ENCODE measurements at places on chromosomes 1 and 21.

GRCh38 chr1:54380290-54380882 lies 25.8 kb downstream of the SSBP3 start:
- no peak for DNase-seq

- no peak for DNase-seq
Measured at GRCh38 chr1:203990118-203990517, 82.8 kb upstream of the SOX13 start.

GRCh38 chr1:80818211-80818610 lies 982.5 kb upstream of the ADGRL2 start:
- DNase-seq: no peak

DNA sequence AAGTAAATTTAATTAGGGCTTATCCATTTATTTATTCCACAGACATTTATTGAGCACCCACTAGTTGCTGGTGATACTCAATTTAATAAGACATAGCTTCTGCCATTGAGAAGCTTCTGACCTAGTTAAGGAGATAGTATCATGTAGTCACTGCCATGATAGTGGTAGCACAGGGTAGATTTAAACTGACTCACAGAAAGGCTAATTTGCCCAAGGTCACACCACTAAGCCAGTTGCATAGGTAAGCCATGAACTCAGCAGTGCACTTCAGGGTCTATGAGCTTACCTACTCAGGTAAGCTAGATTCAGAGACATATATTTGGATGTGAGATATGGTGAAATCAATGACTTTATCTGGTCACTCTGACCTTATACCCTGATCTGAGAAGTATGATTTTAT lies 168.4 kb downstream of the TNFSF18 start:
- no peak for DNase-seq

DNA sequence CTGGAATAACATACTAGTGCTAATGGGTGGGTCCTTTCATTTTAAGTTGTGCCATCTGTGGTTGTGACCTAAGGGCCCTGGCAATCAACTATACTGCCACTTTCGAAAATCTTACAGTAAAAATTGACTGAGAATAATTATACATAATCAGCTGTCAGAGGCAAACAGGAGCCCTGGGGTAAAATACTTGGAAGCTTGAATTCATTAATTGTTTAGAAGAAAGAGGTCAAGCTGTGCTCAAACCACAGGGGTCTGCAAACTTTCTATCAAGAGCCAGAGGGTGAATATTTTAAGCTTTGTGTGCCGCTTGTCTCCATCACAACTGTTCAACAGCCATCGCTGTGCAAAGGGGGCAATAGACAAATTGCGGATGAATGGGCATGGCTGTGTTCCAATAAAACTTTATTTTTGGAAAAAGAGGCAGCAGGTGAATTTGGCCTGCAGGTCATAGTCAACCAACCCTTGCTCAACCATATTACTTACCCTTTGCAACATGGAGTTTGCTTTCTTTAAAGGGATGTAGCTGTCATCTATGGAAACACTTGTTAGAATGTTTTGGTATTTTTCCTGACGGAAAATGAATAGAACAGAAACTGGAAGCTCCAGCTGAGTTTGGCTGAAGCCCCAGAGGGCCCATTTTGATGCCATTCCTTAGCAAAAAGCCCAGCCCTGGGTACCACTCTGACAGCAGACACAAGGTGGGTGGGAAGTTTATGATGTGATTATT lies 35.7 kb upstream of the USP1 start:
- DNase-seq: no peak

DNA sequence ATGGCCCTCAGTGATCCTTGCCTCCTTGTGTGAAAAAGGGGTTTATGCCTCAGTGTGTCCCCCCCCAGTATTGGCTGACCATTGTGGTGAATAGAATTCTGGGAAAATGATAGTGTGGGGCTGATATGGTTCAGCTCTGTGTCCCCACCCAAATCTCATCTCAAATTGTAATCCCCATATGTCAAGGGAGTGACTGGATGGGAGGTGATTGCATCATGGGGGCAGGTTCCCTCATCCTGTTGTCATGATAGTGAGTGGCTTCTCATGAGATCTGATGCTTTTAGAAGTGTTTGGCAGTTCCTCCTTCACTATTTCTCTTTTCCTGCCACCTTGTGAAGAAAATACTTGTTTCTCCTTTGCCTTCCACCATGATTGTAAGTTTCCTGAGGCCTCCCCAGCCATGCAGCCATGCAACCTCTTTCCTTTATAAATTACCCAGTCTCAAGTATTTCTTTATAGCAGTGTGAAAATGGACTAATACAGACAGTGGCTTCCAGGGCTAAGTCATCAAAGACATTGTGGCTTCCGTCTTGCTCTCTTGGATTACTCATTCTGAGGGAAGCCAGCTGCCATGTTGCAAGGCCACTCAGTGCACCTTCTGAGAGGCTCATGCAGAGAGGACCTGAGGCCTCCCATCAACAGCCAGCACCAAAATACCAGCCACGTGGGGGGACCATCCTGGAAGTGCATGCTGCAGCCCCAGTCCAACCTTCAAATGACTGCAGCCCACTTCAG lies 40.6 kb upstream of the SOD1 start:
- DNase-seq: no peak

DNA sequence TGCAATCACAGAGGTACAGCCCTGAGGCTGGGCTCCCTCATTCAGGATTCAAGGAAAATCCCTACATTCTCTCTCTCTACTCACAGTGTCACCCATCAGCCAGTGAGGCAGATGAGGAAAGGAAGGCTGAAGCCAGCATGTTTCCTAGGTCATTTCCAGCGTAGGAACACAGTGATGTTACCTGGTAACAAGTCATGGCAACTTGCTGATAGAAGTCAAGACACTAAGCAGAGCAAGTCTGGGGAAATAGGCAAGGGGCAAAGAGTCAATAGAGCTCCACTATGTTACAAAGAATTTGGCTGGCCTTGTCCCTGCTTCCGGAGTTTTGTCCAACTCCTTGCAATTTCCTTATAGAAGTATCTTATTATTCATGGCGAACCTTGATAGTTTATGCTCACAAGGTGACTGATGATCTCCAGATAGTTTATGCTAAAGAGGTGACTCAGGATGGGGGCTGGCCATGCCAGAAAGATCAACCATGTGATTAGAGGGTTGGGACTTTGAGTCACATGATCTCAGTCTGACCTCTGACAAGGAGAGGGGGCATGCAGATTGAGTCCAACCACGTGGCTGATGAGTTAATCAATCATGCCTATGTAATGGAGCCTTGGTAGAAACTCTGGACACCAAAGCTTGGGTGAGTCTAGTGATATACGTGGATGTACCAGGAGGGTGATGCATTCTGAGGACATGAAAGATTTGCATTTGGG lies 51.1 kb downstream of the SUSD4 start:
- no peak for DNase-seq

- no peak for DNase-seq
Measured at GRCh38 chr1:171803461-171804022, 22.1 kb downstream of the METTL13 start.

DNA sequence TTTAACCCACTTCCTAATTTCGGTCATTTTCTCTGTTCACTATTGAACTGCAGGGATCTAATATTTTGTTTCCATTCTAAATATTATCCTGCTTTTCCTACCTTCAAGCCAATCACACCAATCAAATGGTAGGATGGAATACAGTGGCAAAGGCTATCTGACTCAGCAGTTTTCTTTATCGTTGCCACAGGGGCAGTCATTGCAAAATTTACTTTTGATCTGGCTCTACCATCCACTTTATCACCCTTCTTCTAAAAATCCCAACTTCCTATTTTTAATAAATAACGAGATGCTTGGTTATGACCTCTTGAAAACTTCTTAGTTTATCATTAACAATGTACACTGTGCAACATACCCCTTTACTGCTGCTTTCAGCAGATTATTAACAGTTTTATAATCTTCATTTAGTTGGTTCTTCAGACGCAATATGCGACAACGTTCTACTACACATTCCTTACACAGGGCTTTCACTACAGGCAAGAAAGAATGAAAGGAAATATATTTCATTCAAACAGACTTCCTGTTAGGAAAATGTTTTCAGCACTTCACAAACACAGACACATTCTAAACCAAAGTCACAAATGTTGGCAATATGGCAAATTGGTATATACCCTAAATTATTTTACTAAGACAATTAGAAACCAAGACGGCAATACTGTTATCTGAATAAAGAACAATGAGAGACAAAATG lies 52.3 kb upstream of the RAP1GAP start:
- no peak for DNase-seq

DNA sequence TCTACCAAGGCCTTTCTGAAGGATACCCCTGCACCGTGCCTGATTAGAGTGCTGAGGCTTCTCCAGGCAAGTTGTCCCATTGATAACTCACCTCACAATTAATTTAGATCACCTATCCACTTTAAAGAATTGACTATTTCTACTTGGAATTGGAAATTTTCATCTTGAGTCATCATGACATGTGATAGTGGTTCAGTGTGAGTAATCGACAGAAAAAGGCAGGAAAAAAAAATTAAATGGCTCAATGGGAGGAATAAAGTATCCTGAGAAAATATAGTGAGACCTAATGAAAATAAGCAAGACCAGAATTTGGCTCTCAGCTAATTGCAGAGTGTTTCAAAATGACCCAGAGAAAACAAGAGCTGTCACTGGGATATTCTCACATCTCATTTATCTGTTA lies 222.4 kb upstream of the C8B start:
- DNase-seq: no peak

DNA sequence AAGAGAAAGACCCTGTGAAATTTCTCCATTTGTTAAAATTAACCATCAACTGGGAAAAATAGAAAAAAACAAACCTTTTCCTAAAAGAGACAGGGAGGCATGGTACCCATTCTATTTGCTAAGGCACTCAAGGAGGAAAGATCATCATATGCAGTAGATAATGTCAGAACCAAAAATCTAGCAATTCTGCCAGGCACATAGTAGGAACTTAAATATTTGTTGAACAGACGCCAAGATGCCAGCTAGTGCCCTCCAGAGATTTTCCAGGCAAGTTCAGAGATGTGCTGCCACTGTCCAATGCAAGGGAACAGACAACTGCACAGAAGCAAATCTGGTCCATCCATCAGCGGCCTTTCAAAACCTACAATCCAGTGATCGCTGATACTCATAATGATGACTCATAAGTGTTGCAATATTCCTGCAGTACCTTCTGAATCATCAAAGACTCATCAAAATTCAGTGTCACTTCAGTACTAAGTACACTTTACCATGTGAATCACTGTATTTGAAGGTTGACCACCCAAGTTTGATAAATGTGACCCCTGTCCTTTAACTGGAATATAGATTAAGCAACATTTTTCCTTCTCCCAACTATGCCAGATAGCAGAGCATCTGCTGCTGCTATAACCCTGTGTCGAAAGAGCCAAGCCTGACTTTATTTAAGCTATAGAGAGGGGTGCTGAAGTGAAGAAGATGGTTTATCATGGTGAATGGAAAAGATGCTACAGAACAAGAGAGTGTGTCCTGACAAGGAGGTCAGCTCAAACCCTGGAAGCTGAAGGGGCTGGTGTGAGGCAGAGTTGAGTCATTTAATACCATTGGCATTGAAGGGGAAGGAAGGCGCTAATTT lies 99.1 kb downstream of the MT1HL1 start:
- no peak for DNase-seq

GRCh38 chr1:157099633-157100009 lies at the start of gene ETV3L:
ETV3L (minus strand) TSS chr1:157099808; CDS start chr1:157099523, 285 bp downstream.
- DNase-seq: no peak

DNA sequence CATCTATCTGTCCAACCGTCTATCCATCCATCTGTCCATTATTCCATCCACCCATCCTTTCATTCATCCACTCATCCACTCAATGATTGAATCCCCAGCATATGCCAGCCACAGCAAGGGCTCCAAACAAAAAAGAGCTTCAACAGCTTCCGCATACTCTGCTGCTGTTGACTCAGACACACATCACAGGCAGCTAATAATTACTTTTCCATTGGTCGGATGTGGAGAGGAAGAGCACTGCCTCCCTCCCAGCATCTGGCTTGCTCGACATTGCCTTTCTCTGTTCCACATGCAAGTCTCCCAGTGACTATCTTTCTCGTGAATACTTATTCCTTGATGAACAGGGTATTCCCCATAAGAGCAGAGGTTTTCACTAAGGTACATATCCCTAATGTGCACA lies 176.5 kb downstream of the HIVEP3 start:
- DNase-seq: no peak

DNA sequence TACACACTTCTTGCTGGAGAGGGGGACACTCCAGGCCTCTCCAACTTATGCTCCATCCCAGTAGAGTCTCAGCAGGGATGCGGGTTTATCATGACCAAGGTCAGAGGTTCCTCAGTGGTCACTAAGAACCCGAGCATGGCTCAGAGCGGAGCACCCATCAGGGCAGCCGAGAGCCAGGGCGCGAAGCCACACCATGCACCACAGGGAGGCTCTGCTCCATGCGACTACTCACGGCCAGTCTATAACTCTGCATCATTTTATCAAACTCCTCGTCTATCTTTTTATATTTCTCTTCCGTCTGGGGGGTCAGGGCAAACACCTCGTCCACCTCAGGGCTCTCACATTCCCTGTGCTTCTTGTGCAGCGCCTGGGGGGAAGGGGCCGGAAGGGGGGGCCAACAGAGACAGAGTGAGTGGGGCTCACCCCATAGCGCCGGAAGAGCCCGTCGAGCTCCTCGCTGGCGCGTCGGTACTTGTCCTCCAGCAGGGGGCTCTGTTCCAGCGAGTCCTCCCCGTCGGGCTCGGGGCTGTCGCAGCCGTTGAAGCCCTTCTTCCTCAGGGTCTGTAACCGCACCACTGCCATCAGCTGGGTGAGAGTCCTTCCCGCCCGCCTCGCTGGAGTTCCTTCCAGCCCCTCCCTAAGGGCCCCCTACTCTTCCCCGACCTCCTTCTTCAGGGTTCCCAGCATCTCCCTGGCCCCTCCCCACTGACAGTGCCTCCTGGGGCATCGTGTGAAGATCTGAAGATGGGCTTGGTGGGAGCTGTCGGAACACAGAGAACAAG lies 20.0 kb downstream of the MEF2D start:
- no peak for DNase-seq

GRCh38 chr1:54357967-54358366 lies 48.2 kb downstream of the SSBP3 start:
- no peak for DNase-seq

GRCh38 chr1:224831501-224831900 lies 98.0 kb upstream of the DNAH14 start:
- DNase-seq: no peak

DNA sequence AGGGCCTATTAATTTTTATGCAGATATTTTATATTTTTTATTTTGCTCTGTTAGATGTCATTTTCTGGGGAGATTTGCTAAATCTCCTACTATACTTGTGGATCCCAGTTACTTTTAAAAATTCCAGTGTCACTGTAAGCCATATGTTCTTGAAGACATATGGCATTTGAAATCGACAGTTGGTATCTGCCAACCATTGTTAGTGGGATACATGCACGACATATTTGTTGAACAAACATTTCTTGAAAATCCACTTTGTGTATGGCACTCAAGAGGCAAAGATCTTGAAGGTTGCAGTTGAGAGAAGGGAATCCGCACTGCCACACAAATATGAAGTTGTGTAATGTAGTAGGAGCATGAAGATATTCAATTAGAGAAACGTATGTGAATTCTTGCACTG lies 287.7 kb downstream of the HHAT start:
- DNase-seq: no peak
